Hematopoietic multipotent progenitor cell treated with erythropoietin and hydrocortisone succinate and interleukin-3 and kit ligand, for 15 days (in vitro differentiated cells): ENCODE measurements at places on chromosomes 16 and 17.

DNA sequence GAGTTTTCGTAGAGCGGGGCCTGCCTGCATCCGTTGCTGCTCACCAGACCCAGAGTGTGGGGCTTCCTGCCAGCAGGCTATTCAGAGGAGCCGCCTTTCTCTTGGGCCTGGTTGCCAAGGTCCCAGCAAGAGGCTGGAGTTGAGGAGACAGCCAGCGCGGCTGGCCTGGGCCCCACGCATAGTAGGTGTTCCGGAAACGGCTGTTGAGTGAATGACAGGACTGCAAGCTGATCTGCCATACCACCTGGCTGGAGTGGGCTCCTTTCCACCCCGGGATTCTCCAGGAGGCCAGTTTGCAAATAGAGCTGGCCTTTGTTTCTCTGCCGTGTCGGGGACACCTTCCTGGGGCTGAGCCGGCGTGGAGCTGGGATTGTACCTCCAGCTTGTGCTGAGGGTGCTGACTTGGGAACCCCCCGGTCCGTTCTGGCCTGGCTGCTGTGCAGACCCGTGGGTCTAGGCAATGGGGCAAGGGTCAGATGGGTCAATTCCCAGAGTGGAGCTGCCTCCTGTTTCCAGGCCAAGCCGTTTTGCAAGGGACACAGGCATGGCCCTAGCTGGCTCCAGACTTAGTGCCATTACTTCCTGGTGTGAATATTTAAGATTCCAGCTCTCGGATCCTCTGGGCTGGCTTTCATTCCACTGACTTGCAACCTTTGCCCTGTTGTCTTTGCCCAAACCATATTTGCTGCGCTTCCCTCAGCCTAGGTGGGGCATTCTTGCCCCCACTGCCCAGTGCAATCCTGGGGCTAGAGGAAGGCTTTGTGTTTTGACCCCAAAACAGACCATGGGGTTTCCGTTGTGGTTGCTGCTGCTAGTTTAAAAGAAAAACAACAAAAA is 68.8 kb downstream of the CMIP start:
- DNase-seq = no peak

- DNase-seq = no peak
Observed at GRCh38 chr16:17474572-17474971, 3.8 kb upstream of the XYLT1 start.

DNA sequence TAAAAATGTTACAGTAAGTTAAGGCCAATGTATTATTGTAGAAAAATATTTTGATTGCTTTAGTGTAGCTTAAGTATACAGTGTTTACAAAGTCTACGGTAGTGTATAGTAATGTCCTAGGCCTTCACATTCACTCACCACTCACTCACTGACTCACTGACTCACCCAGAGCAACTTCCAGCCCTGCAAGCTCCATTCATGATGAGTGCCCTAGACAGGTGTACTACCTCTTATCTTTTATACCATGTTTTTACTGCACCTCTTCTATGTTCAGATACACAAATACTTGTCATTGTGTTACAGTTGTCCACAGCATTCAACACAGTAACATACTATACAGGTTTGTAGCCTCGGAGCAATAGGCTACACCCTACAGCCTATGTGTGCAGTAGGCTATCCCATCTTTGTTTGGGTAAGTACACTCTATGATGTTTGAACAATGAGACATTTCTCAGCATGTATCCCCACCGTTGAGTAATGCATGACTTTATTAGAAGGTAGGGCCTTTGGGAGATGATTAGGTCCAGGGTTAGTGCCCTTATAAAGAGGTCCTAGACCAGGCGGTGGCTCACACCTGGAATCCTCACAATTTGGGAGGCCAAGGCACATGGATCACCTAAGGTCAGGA is 117.8 kb downstream of the SLC39A11 start:
- DNase-seq = no peak

DNA sequence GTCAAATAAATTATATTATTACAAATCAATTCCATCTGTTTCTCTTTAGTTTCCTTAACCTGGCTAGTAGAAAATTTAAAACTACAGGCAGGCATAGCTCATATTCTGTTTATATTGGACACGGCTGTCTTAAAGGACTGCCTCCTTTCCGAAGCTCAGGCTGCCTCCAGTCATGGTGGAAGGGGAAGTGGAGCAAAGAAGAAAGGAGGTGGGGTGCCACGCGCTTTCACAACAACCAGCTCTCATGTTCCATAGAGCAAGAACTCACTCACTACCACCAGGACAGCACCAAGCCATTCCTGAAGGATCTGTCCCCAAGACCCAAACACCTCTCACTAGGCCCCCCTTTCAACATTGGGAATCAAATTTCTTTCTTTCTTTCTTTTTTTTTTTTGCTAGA is 149.3 kb upstream of the KCNJ18 start:
- no peak for DNase-seq

DNA sequence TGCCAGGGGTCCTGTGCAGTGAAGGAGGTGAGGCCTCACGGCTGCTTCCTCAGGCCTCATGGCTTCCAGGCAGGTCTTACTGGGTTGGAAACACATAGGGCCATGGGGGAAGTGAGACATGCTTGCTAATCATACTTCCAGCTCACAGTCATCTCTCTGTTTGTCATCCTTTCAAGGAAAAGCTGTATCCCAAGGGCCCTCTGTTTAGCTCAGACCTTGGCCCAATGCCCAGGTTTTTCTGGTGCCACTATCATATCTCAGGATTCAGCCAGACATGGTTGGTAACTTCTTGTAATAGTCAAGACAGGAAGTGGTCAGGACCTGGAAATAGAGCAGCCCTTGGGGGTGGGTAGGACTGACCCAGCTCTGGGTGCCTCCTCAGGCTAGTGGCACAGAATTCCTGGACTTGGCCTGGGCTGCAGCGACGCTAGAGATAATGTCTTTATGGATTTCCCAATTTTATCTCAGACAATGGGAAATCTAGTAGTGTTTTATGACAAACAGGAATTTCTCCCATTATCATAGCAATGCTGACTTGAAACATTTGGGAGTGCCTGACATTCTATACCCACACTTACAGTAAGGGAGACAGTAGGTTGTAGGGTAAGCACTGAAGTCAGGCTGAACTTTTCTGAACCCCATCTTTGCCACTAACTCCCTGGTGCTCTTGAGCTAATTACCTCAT is 13.5 kb upstream of the ITGB3 start:
- DNase-seq = peak; percentile 50

DNA sequence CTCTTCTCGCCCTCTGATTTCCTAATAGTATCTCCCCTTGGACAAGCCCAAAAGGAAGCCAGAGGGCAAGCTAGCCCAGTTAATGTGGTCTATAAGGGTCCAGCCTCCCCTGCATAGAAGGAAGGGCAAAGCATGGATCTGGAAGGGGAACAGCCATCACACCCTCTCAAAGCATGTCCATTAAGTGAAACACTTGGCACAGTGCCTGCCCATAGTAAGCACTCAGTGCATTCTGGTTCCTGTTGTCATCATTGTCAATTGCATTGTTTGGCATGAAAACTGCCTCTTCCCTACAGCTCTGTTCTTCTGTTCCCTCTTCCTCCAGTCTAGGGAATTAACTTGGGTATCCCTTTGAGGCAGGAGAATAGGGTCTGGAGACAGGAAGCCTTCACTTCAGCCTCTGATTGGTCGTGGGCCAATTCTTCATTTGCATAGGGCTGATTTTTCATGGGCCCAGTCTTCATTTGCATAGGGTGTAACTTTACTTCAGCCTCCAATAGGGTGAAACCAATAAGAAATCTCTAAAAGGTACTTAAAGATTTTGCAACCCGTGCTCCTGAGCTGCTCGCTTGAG is 81.4 kb downstream of the C17orf67 start:
- DNase-seq = no peak

DNA sequence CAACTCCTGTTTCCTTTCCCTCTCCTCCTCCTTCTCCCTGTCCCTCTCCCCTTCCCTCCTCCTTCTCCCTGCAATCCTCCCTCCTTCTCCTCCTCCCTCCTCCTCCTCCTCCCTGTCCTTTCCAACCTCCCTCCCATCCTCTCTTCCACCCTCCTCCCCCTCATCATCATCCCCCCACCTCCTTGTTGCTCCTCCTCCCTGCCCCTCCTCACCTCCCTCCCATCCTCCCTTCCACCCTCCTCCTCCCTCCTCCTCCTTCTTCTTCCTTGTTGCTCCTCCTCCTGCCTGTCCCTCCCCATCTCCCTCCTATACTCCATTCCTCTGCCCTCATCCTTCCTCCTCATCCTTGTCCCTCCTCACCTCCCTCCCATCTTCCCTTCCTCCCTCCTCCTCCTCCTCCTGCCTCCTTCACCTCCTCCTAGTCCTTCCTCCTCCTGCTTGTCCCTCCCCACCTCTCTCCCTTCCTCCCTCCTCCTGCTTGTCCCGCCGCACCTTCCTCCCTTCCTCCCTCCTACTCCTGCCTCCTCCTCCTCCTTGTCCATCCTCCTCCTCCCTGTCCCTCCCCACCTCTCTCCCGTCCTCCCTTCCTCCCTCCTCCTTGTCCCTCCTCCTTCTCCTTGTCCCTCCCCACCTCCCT is 222.5 kb downstream of the IRF8 start:
- no peak for DNase-seq

DNA sequence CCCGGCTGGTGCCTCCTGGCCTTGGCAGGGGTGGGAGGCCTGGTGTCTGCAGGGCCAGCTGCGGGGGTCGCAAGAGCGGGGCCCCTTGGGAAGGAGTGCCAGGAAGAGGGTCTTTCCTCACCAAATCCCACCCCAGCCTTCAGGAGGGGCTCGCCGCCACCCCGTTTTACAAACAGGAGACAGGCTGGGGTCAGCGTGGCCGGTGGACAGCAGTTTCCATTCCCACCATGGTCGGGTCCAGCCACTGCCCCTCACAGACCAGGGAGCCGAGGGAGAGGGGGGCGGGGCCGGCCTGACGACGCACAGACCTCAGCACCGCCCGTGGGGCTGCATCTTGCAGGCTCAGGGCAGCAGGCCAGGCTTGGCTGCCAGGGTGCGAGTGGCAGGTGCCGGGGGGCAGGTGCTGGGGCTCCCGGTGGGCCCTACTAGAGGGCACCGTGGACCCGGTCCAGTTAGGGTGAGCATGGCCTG is 7.6 kb downstream of the CBFA2T3 start:
- DNase-seq = no peak

GRCh38 chr17:27402943-27403342 is 53.3 kb upstream of the KSR1 start:
- no peak for DNase-seq

DNA sequence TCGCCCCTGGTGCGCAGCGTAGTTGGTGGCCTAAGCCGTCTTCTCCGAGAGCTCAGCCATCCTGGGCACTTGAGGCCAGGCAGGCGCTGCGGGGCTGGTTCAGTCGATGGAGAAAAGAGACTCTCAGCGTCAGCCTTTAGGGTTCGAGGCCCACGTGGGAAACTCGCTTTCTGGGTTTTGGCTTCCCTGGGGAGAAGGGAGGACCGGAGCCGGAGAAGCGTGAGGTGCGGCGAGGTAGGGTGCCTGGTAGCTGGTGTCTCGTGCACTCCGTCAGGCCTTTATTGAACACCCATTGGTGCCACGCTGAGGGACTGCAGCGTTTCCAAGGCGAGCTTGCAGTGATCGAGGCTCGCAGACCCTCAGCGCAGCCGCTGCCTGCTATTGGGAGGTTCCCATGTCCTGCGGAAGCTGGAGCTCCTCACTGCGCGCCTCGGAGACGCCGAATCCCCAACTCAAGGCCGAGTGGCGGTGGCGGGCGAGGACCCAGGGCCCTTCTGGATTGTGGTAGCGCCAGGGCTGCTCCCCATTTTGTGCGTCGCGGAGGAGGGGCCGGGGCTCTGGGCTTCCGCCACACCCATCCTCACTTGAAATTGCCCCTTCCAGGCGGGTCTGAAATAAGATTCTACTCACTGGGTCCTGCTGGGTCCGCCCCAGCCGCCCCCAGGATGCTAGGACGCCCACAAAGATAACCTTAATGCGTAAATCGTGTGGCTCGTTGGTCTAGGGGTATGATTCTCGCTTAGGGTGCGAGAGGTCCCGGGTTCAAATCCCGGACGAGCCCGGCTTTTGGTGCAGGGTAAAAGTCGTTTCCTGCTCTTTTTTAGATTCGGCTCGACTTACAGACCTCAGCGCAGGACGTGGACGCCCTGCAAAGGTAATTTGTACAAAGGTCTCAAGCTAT is 1.2 kb downstream of the OR1F1 start:
- DNase-seq = no peak

DNA sequence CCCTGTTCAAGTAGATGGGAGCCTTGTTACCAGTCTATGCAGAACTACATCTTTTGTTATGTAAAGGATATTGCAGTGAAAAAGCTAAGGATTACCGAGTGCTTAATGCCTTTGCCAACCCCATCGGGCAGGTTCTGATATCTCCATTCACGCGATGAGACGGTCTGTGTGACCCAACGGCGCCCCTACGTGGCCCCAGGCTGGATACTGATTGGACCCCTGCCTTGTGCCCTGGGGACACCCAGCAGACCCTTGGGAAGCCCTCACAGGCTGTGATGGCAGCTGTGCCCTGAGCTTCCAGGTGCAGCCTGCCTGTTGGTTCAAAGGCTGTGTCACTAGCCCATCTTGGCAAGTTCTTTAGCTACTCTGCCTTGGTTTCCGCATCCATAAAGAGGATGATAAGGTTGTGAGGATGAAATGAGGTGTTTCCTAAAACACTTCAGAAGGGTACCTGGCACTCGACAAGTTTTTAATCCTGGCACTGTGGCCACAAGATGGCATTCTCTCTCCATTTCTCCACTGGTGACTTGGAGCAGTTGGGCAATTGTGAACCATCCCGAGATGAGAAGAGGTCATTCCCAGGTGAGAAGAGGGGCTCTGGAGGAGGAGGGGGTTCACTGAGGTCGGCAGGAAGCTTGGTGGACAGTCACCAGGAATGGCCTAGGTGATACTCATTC is 33.6 kb downstream of the HAPSTR1 start:
- DNase-seq = no peak

DNA sequence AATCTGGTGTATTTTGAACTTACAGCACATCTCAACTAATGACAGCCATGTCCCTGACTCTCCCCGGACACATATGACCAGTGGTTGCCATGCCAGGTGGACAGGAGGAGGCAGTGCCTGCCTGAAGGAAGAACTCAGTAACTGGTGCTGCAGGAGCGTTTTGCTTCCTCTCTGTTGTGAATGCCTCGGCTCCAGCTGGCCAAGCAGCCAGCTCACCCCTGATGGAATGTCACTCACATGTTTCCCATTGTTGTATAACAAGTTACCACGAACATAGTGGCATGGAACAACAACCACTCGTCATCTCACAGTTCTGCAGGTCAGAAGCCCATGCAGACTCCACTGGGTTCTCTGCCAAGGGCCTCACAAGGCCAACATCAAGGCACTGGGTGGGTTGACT is 20.1 kb upstream of the IRF8 start:
- DNase-seq = no peak

- no peak for DNase-seq
Observed at GRCh38 chr17:62870552-62870971, 62.4 kb upstream of the MARCHF10 start.
